Stimulated activated CD8-positive, alpha-beta memory T cell treated with anti-CD3 and anti-CD28 coated beads, Interleukin-12 subunit alpha, Interleukin-12 subunit beta, amount 100 ng/mL, for 4 hours (primary cell): ENCODE measurements at places on chromosomes 11 and 22.

- peak; percentile 63 for DNase-seq
These were observed 684 bp downstream of the TNFRSF13C start for GRCh38 chr22:41925783-41926460.

DNA sequence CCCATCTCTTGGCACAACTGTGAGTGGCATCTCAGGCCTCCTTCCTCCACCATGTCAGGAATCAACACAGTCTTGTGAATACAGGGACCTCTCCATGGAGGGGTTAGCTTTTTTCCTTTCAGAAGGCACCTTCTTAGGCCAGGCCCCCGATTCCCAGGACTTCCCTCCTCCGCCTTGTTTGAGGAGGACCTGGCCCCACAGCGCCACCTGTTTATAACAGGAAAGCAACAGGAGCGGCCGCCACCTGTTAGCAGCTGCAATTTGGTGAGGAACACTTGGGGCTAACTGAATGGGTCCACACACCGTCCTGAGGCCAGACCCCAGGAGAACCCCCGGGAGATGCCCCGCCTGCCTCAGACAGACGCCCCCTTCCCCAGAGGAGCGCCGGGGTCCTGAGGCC, 3.8 kb upstream of the PKP3 start:
- no peak for DNase-seq

GRCh38 chr11:66561178-66561974, 7.0 kb downstream of the CTSF start:
- no peak for DNase-seq

- DNase-seq = no peak
These were observed 154.4 kb downstream of the FEZ1 start for GRCh38 chr11:125341676-125342075.

- no peak for DNase-seq
These were observed 8.6 kb upstream of the APOBEC3B start for GRCh38 chr22:38973289-38974169.

GRCh38 chr22:47587361-47587760, 824.9 kb downstream of the TBC1D22A start:
- DNase-seq = no peak

- DNase-seq = no peak
These were observed 62.0 kb downstream of the NCAM1 start for GRCh38 chr11:113023228-113023627.

- DNase-seq = no peak
These were observed 96.9 kb downstream of the CSTPP1 start for GRCh38 chr11:47033439-47033838.

GRCh38 chr11:115676206-115676605, 172.0 kb upstream of the CADM1 start:
- no peak for DNase-seq

- no peak for DNase-seq
These were observed 12.7 kb upstream of the TMEM218 start for GRCh38 chr11:125123947-125124617.

- no peak for DNase-seq
These were observed 582.6 kb downstream of the METTL15 start for GRCh38 chr11:28690746-28691145.

- DNase-seq = no peak
These were observed 2.2 kb downstream of the RFPL2 start for GRCh38 chr22:32202539-32203180.

GRCh38 chr11:13461291-13461690, 1.7 kb downstream of the BTBD10 start:
- DNase-seq = no peak

- peak; percentile 5 for DNase-seq
These were observed 35.2 kb upstream of the TFIP11 start for GRCh38 chr22:26547426-26547825.

- no peak for DNase-seq
These were observed 935 bp downstream of the TRIM68 start for GRCh38 chr11:4607096-4607495.

DNA sequence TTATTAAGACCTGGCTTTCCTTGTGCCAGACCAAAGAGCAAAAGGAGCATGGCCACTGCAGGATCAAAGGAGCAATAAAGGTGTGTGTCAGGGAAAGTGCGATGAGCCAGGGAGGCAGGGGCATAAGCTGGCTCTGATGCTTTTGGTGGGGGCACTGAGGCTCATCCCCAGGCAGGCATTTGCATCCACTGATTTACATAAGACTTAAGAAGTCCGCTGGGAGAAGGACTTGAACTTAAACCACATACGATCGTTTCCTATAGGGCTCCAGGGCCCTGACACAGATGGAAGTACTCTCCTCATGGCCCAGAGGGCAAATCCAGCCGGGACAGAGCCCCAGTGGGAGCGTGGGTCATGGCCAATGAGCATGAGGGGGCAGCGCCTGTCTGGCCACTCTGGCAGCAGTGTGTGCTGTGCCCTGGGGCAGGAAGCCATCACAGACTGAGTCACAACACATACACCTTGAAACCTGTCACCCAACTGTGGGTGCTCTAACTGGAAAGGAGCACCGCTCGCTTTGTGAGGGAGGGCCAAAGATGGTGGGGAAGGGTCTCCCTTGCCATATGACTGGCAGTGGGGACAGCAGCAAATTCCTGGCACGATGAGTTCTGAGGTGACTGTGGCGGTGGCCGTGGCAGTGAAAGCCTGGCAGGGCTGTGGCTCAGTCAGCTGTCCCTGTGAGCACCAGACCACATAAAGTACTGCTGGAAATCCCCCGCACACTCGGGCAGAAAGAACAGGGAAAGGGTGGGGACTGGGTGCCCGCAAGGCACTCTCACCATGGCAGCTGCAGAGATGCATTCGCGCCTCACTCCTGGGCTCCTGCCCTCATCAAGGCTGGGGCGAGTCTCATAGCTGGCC, 79.4 kb upstream of the LMO1 start:
- DNase-seq = no peak

GRCh38 chr22:36998620-36999351, 20.5 kb downstream of the TST start:
- no peak for DNase-seq

DNA sequence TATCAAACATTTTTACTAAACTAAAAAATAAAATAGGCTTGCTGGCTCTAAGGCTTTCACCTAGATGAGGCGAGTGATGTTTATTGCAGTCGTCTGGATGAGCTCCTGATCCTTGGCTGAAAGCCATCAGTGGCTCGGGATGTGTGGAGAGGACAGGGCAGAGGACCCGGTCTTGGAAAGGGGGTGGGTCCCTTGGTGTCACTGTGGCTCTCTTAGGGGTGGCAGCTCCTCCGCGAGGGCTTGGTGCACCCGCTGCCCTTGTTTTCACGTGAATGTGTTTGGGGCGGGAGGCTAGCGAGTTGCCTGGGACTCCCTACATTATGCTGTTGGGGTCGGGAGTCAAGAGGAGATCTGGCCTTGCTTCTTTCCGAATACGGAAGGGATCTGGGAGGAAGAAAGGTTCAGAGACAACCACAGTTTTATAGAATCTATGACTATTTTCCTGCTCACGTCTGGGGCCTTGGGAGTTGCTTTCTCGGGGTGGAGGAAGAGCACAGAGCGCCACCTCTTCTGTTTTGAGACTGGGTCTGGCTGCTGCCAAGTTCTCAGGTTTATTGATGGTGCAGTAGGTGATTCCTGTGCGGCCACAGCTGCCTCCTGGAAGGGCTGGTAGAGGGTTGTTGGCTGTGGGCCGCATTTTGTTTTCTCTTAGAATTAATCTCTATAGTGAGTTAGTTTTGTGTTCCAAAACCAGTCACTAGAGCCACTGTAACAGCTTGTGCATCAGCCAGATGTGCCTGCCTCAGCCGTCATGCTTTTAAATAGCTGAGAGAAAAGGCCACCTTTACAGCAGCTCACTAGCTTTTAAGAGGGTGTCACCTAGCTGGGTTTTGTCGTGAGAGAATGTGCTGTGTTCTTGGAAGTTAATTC, 12.8 kb downstream of the TBC1D22A start:
- DNase-seq = no peak

DNA sequence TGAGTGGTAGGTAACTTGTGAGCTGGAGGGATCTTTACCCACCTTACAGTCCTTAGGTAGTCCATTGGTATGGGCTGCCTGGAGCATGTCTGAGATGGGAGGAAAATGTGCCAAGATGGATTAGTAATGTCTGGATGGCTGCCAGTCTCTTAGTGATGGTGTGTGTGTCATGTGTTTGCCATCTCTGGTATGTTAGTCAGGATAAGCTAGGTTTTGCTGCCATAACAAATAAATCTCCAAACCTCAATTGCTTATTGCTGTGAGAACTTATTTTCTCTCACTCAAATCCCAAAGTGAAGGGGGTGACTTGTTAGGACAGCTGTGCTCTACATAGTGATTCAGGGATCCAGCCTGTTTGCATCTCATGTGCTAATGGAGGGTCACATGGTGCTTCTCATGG, 40.9 kb upstream of the MYEOV start:
- DNase-seq = no peak

- DNase-seq = no peak
These were observed 72.0 kb upstream of the NARS2 start for GRCh38 chr11:78646564-78647185.

GRCh38 chr11:108034034-108034433, 25.3 kb downstream of the CUL5 start:
- no peak for DNase-seq

- no peak for DNase-seq
These were observed 804 bp upstream of the CREBZF start for GRCh38 chr11:85665733-85666132.

GRCh38 chr11:32418836-32419235, 16.5 kb downstream of the WT1 start:
- no peak for DNase-seq

DNA sequence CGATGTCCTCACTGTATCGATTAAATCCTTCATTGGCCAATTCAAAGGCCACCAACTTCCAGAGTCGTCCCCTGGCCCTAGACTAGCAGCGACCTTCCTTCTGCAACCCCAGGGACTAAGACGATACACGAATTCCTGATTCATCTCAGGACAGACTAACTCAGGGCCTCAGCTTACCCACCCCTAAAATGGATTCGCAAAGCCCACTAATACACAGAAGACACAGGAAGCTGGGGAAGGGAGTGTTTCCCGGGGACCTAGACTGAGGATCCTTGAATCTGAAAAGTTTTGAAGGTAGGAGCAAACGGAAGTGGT, 509 bp downstream of the LAMTOR1 start:
- DNase-seq = no peak

DNA sequence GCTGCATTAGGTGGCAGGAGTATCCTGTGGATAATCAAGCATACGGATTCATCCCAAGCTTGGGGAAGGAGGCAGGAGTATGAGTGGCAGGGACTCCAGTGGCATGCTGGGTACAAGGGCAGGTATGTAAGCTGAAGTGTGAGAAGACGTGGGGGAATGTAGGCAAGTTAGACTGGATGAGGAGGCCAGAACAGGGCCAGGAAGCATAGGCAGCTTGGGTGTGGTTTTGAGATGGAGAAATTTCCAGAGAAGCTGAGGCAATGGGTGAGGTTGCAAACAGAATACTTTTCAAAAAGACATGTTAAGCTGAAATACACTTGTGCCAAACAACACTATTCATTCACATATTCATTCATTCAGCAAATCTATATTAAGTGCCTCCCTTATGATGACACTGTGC, 43.1 kb upstream of the AMOTL1 start:
- no peak for DNase-seq

GRCh38 chr11:85318573-85318972, 308.6 kb downstream of the DLG2 start:
- DNase-seq = no peak

- DNase-seq = no peak
These were observed 3.6 kb downstream of the USP35 start for GRCh38 chr11:78192223-78192719.

DNA sequence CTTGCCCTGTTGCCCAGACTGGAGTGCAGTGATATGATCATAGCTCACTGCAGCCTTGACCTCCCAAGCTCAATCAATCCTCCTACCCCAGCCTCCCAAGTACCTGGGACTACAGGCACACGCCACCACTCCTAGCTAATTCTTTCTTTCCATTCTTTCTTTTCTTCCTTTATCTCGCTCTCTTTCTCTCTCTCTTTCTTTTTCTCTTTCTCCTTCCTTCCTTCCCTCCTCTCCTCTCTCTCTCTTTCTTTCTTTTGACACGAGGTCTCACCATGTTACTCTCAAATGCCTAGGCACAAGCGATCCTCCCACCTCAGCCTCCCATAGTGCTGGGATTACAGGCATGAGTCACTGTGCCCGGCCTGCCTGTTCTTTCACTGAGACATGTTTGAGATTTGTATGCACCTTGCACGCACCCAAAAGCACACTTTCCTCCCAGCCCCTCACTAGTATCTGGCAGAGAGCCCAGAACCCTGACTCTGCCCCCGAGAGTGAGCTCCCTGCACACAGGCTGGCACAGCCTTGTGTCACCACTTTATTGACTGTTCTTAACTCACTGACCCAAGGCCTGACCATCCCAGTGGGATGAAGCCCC, 56.8 kb downstream of the CD6 start:
- DNase-seq = peak; percentile 54

- no peak for DNase-seq
These were observed 26.6 kb downstream of the A4GALT start for GRCh38 chr22:42693763-42694683.

GRCh38 chr11:114044042-114044871, 15.3 kb upstream of the ZBTB16 start:
- DNase-seq = no peak

GRCh38 chr22:39567135-39567946, 3.2 kb upstream of the CACNA1I start:
- DNase-seq = no peak

- DNase-seq = no peak
These were observed 297.4 kb downstream of the OPCML start for GRCh38 chr11:133234883-133235282.

DNA sequence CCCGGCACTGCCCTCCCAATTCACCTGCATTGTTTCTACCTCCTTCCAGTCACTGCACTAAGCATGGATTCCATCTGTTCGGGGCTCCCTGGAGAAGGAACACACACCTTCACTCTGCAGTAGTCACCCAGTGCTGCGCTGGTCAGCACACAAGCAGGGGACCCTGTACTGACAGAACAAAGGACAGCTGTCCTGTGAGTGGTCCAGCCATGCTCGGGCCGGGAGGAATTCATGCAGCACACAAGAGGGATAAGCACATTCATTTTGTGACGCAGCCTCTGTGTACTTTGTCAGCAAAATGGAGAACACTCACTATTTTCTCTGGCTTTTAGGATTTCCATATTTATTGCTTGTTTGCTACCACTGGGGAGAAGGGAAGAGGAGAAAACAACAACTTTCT, 167.3 kb downstream of the NTM start:
- no peak for DNase-seq

GRCh38 chr11:61756452-61757212, 4.2 kb downstream of the MYRF start:
- peak; percentile 29 for DNase-seq
